ENCODE measurements at places on chromosomes 13 and 19. TPM values are rescaled to one million over a fixed set of nuclear protein-coding genes. Genes with fewer than 3 reads are reported as not detected.

DNA sequence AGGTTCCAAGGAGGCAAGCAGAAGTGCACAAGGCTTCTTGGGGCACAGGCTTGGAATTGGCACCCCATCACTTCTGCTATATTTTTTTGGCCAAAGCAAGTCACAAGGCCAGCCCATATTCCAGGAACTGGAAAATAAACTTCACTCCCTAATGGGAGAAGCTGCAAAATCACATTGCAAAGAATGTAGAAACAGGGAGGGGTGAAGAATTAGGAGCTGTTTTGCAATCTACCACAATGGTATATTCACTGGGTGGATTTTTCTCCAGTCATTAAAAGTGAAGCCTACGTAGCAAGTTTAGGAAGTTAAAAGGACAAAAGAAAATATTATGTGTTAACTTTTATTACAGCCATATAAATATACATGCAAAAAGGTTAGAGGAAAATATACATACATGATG lies 464.8 kb downstream of the COG6 start:
- no peak for DNase-seq

- no peak for DNase-seq
Measured at GRCh38 chr19:23785982-23786381, 27.3 kb upstream of the ZNF681 start.

GRCh38 chr13:101025519-101025918 lies 350.9 kb upstream of the TMTC4 start:
- no peak for DNase-seq

GRCh38 chr19:12450844-12451243 lies 10.0 kb upstream of the ZNF443 start:
- DNase-seq = no peak

Gene NR1H2
- total RNA-seq = 41.0 TPM

Gene CD37
- total RNA-seq = not detected
